ENCODE measurements at places on chromosomes 3 and 15.

- no peak for DNase-seq
Observed at GRCh38 chr15:76197703-76198455, 113.4 kb downstream of the ETFA start.

- DNase-seq = peak; percentile 56
Observed at GRCh38 chr3:108099244-108099643, 8.4 kb upstream of the CD47 start.

GRCh38 chr15:52326756-52327155 is 31.2 kb upstream of the MYO5C start:
- DNase-seq = no peak

GRCh38 chr15:63599401-63600000 is 2.3 kb downstream of the FBXL22 start:
- peak; percentile 27 for DNase-seq

DNA sequence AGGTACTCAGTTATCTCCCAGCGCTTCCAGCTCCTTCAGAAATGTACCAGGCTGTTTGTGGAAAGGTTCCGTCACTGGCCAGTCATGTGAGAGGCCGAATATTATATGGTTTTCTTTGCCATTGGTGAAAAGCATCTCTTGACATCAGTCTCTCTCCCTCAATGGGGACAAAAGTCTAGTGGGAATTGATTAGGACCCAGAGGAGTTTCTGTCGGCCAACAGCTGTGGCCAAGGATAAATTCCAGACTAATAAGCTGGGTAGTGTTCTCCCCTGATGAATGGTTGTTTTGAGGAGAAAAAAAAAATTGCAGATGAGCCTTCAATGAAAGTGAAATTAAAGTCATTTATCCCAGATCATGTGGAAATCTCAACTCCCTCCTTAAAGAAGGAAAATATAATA is 404.7 kb upstream of the THRB start:
- DNase-seq = no peak

DNA sequence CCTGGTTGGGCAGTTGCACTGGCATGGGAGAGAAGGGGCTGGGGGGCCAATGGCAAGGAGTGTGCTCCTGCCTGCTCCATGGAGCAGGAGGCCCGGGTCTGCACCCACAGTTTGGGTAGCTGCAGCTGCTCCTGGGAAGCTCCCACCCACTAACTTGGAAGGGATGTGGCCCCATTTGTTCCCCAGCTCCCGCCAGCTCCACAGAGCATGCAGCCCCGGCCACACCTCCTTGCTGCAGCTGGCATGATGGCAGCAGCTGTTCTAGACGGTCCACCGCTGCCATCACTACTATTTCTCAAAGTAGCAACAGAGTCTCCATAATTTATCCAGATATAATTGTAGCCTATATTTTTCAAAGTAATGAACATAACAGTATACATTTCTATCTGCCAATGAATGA is 65.8 kb downstream of the PIK3CB start:
- no peak for DNase-seq

- no peak for DNase-seq
Observed at GRCh38 chr15:82568986-82569385, 28.7 kb upstream of the RPS17 start.

- no peak for DNase-seq
Observed at GRCh38 chr3:175065497-175065896, 206.4 kb downstream of the NAALADL2 start.

GRCh38 chr3:41102053-41102556 is 97.2 kb upstream of the CTNNB1 start:
- DNase-seq = no peak

DNA sequence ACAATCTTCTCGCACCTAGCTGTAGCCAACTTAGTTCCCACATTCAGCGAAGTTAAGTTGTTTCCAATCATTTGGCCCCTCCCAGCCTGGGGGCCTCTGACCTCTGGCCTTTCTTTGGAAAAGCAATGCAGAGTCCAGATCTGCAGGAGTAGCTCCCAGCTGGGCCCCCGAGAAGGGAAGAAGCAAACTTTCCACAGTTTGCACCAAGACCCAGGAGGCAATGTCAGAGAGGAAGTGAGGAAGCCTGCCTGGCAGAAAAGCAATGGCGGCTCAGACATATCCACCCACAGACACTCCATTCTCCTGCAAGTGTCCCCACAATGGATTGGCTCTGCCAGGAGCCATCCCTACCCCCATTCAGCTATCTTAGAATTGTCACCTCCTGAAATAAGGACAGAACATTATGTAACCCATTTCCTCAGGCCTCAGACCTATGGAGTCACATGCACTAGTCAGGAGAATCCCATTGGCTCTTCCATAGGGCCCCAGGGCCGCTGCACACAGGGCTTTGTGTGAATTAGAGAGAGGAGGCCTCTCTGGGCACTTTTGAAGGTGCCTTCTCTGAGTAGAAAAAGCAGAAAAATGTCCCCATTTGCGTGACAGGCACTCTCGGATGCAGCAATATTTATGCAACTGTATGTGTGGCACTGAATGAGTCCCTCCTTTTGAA is 3.0 kb upstream of the BUB1B start:
- DNase-seq = no peak
